C1 segment of cervical spinal cord (tissue), 14 donors: ENCODE measurements at places on chromosomes 2 and 18.

- DNase-seq: no peak
These were observed 190.5 kb downstream of the LOXHD1 start for GRCh38 chr18:46466234-46467160.

DNA sequence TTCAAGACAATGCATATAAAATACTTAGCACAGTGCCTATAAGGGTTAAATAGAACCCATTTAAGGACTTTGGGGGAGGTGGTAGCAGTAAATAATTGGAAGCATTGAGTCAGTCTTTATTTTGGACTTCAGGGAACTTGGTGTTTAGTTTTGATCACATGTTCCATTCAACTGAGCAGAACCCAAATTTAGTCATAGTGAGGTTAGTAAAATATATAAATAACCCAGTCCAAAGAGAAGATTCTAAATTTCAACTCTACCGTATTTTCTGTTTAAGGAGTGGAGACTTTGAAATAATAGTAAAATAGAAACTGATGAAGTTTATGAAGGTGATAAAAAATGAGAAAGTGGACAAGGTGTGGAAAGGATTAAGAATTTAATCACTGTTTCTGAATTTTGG, 19.7 kb downstream of the TWSG1 start:
- no peak for DNase-seq

DNA sequence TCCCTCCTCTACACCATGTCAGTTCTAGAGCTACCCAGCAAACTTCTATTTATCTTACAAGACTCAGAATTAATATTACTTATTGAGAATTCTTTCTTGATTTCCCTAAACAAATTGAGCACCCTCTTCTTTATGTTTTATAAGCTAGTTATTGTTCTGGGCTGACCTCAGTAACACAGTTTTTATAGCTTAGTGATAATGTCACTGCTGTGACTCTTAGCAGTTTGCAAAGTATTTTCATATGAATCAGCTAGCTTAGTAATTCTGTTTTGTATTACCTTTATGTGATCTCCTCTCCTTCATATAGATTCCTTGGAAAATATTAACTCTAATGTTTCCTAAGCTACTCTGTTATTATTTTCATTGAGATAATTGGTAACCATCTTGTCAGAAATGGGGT, 114.9 kb downstream of the PMS1 start:
- DNase-seq: no peak

DNA sequence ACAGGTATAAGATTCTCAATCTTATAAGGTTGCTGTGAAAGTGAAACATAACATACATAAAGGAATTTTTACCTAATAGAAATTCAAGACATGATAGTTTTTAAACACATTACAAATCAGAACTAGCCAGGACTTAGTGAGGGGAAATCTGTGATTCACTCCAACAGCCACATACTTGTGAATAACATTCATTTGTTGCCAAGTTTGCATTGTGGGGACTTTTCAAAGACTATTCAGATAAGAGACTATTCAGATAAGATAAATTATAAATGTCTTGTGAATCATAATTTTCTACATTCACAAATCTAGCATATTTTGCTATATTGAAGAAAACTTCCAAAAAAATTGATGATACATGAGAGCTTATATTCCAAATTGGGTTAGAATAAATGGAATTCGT, 345.3 kb upstream of the CDH20 start:
- no peak for DNase-seq

DNA sequence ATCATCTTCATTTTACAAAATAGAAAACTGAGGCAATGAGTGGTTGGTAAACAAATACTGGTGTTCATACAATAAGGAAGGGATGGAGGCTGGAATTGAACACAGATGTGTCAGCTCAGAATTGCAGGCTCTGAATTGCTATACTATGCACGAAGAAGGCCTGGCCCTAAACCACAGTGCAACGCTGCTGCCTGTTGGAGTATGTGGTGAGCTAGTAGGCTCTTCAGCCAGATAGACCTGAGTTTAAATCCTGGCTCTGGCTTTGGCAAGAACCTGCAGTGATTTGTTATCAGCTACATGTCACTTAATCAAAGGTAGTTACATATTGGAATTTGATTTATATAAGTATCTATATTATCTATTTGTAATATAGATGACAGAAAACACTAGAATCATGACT, 1602.4 kb upstream of the CELF4 start:
- no peak for DNase-seq

- DNase-seq: no peak
These were observed 22.0 kb downstream of the RELCH start for GRCh38 chr18:62209046-62209445.
